HEK293T (cell line): ENCODE measurements at places on chromosomes 5 and 9.

GRCh38 chr9:12776513-12777055 is 1.8 kb downstream of the LURAP1L start:
- no peak for DNase-seq

GRCh38 chr5:147693233-147693632 is 89.3 kb downstream of the JAKMIP2 start:
- no peak for DNase-seq

GRCh38 chr5:139925216-139925562 is 117.9 kb downstream of the NRG2 start:
- peak; percentile 1 for DNase-seq

GRCh38 chr5:158629591-158630312 is 470.0 kb downstream of the EBF1 start:
- DNase-seq, result no peak

DNA sequence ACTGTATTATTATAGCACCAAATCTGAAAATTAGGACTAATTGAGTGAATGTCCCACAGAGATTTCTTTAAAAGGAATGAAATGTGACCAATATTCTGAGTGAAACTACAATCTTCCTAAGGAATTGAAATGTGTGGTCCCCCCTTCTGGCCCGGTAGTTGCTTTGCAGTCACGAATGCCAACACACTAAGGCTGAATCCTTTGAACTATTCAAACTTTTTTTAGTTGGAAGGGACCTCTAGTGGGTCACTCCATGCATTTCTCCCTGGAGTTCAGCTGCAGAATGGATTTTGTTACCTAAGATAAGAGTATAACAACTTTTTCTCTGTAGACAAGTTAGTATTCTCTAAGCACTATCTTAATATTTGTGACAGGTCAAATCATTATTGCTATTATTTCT is 2.8 kb downstream of the CDH6 start:
- DNase-seq, result peak; percentile 21

- DNase-seq, result peak; percentile 6
Observed at GRCh38 chr5:86878250-86878649, 260.5 kb downstream of the COX7C start.

DNA sequence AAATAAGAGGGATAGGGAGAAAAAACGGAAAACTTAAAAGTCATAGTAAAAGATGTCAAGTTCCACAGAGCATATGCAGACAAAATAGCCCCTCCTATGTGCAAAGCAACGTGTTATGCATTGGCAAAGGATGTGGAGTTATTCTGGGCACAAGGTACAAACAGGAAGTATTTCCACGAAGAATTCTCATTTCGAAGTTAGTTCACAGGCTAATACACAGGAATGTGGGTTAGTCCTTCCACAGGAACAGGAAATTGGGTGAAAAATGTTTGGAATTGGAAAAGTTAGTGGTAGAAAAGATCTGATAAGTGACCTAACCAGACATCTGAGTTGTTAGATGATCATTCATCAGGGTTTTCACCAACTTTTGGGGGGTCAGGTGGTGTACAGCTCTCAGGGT is 326.6 kb downstream of the EBF1 start:
- no peak for DNase-seq

DNA sequence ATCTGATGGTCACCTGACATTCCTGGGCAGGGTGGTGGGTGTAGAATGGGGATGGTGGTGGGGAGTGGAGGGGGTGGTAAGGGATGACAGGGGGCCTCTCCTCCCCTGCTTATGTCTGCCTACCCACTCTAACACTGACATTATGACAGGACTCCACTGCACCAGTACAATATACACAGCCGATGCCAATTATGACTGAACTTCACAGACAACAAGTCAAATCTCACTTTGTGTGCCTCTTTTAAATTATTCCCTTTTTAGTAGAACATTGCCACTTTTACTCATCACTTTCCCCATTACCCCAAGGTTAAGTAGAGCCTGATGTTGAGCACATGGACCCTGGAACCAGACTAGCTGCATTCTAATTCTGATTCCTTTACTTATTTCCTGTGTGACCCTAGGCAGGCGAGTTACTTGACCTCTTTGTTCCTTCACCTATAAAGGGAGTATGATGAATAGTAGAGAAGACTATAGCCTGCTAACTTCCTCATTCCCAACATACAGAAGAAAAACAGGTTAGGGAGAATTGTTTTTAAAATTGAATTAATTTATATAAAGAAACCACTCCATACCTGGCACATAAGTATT is 464.7 kb downstream of the DMRT2 start:
- DNase-seq, result no peak

GRCh38 chr9:122265149-122265915 is 650 bp downstream of the MRRF start:
- DNase-seq, result peak; percentile 14

- no peak for DNase-seq
Observed at GRCh38 chr5:54177058-54177457, 133.3 kb downstream of the ARL15 start.

DNA sequence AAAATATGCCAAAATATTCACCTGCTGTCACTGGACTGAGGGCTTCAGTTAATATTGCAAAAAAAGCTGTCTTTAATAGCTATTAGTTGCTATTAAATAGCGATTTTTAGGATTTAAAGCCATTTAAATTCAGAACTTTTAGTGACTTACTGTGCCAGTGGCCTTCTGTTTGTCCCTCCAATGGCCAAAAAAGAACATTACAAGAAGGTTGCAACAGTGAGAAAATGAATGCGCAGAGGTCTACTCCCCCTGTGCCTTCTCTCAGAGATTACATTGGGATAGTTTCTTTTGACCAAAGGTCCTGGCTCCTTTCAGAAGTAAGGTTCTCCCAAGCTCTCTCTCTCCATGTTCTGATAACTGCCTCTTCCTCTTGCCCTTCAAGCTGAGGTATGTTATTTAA is 930.3 kb upstream of the ARRDC3 start:
- peak; percentile 9 for DNase-seq

GRCh38 chr5:38117784-38118479 is 140.4 kb upstream of the EGFLAM start:
- no peak for DNase-seq

- no peak for DNase-seq
Observed at GRCh38 chr9:133103987-133104505, 17.0 kb downstream of the RALGDS start.

DNA sequence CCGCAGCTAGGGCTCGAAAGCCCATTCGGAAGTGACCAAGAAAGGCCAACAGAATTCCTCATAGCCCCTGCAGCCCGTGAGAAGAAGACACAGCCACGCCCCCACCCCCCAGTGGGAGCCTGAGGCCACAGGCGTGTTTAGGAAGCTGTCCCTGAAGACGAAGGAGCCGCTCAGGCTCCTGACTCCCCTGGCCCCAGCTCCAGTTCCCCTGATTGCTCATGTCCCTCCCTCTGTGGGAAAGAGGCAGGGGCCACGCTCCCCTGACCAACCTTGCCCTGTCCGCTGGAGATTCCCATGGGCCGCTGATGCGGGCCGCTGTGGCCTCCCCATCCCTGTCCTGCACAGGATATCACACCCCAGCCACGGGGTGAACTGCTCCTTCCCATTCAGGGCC is 13.6 kb downstream of the ROPN1L start:
- no peak for DNase-seq

DNA sequence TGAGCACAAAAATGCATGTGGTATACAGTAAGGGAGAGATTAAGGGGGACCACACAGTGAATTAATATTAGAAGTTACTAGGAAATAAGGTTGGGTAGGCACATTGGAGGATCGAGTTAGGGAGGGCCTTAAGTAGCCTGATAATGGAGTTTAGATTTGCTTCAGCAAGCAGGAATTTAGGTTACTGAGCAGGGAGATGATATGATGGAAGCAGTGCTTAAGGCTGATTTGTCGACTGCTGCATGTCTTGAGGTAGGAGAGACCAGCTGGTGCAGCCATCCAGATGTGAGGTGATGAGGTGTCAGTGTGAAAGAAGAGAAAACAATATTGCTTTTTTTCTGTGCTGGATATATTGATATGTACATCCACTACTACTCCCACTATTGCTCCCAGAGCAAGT is 55.2 kb upstream of the ACTBL2 start:
- no peak for DNase-seq

GRCh38 chr5:150486402-150487198 is 21.3 kb upstream of the NDST1 start:
- DNase-seq, result peak; percentile 72

DNA sequence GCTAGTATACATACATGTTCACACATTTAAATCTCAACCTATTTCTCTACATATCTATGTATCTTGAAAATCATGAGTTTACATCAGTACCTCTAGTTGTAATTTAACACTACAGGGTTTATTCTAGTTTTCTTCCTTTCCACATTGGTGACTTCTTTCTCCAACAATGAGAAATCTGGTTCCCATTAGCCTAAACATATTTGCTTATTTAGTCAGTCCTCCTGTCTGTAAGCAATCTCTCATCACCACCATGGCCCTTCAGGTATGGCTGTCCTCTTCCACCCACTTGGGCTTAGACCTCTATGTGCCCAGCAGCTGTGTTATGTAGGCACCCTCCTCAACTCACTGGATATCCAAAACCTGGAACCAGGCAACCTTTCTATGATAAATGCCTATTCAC is 8.0 kb upstream of the SPATA31D1 start:
- no peak for DNase-seq

GRCh38 chr5:131563434-131564228 is 71.4 kb downstream of the RAPGEF6 start:
- DNase-seq, result peak; percentile 31

DNA sequence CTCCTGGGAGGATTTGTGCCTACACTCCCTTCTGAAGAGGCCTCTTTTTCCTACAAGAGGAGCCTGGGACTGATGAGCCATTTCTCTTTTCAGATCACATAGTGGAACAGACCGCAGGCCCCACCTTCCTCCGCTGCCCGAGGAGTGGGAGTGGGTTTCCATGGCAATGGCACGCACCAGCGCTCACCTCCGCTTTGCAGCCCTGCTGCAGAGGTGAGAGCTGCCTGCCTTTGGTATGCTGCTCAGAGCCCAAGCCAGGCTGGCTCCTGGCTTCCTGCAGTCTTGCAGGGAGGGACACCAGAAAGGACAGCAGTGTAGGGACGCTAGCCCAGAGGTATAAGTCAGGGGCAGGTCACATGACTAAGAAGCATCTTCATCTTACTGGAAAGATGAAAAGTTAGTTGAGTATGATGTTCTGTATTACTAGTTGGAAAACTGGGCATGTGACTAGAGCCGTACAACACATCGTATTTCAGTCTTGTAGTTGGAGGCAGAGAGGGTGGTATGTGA is 12.4 kb downstream of the PTTG1 start:
- DNase-seq, result no peak

- no peak for DNase-seq
Observed at GRCh38 chr9:107286057-107286456, 3.0 kb downstream of the RAD23B start.

DNA sequence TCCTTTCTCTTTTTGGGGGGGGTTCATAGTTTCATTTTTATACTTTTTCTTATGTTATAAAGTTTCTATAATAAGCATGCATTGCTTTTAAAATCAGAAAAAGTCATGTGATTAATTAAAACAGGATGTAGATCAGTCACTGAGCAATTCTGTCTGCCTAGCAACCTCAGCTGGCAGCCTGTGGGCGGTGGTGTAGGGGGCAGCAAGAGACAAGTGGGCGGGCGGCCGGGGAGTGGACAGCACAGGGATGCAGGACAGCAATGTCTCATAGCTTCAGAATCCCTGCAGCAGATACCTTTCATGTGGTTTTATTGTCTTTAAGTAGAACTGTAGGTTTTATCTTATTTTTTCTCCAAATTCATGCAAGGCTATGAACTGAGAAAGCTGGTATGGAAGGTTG is 101.9 kb upstream of the S1PR3 start:
- DNase-seq, result no peak

GRCh38 chr5:90022002-90022710 is 387.4 kb downstream of the CETN3 start:
- DNase-seq, result no peak

- DNase-seq, result no peak
Observed at GRCh38 chr5:1127959-1128785, 16.3 kb upstream of the SLC12A7 start.

GRCh38 chr9:93671020-93671338 is 94.6 kb downstream of the PHF2 start:
- no peak for DNase-seq

- no peak for DNase-seq
Observed at GRCh38 chr9:120156376-120156775, 423.6 kb downstream of the CDK5RAP2 start.

DNA sequence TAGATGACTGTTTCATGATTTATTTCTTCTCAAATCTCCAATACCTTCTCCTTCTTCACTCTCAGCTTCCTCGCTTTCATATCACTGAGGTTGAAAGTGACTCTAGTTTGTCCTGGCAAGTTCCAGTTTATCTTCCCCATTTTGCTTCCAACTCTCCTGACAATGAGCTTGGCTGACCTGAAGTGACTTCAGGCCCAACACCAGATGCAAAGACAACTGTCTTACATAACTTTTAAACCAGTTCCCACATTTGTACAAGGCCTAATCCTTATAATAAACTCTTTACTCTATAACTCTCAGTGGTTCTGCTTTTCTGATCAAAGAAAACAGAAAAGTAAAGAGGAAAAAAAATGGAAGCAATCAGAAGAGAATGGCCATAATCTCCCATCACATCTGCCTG is 22.0 kb downstream of the GNG10 start:
- DNase-seq, result no peak

DNA sequence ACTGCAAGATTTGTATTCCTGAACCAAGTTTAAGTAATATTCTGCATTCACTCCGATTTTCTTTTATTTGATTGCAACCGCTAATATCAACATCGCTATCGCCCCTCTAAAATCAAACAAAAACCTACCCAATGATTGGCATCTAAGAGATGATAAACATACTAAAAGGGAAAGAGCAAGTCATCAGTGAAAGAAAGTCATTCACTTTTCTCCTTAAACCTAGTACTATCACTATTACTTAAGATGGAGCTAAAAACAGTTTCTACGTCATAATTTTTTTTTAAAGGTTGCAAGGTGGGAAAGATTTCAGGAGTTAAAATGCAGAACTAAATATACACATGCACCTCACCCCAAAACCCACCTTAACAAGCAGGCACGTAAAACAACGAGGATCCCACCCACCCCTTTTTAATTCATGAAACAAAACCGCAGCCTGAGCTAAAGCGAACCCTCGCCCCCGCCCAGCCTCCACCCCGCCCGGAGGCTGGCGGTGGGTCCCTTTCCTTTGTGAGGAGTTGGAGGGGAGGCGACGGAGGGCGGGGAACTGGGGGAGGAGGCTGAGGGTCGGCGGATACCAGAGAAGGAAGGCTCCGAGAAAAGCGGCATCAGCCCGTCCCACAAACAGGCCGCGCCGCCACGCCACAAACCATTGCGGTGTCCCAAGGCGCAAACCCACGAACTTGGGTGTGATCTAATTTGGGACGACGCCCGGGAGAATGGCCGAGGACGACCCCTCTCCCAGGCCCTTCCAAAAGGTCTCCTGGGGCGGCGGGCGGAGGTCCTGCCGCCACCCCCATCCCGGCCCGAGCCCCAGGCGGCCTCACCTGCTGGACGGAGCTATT is 861 bp downstream of the UBQLN1 start:
- DNase-seq, result peak; percentile 59

- no peak for DNase-seq
Observed at GRCh38 chr5:127068493-127069214, 4.6 kb downstream of the C5orf63 start.
